Hematopoietic multipotent progenitor cell treated with erythropoietin and hydrocortisone succinate and interleukin-3 and kit ligand, for 6 days (in vitro differentiated cells): ENCODE measurements at places on chromosomes 1 and 21.
A peak's percentile ranks its signal among the peaks of the same experiment; 100 is the strongest.

DNA sequence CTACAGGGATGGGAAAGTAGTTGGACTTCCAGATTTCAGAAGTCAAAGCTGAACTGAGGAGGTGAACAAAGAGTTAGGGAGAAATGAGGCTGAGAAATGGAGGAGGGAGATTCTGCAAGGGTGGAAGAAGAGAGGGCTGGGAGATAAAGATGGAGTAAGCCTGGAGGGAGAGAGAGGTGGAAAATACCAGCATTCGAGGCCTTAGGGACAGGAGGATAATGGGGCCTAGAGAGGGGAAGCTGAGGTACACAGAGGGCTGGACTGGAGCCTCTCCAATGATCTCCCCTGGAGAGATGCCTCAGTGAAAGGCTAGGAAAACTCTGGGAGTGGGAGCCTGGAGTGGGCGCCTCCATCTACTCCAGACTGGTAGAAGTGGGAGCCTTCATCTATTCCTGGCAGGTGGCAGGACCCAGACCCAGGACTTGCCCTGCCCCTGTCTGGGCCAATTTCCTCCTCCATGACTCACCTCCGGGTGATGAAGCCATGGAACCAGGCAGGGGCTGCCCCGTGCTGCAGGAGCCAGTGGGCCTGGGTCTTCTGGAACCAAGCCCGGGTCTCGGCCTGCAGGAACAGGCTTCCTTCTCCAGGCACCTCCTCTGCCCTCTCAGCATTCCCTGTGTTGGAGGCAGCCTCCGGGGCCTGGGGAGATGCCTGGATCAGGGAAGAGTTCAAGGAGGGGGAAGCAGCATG, 1.9 kb downstream of the SH2D2A start:
- DNase-seq = no peak

DNA sequence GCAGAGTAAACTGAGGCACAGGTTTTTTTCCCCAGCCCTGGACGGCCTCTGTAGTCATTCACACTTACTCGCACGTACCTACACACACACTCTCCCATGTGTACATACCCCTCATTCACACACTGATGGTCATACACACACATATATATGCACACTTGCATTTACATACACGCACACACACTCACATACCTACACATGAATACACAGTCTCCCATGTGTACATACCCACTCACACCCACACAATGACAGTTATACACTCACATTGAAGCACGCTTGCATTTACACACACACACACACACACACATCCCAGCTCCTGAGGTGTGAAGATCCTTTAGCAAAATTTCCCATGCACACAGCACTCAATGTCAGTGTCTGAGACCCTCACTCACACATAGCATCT, 766 bp upstream of the FAM131C start:
- DNase-seq = no peak

DNA sequence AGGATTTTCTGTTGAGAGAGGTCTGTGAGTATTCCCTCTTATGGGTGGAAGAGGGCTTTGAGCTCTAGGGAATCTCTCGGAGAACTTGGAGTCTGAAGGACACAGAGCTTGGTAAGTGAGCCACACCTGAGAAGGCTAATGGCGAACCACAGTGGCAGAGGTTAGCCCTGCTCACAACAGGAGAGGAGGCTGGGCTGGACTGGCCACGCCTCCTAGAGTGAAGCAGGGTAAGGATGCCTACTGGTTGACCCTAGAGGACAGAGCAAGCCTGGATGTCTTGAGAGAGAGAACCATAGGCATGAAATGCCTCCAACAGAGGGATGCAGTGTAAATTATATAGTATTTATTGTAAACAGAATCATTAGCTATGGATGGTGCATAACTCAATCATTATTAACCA, 232.6 kb downstream of the PCP4 start:
- no peak for DNase-seq

- DNase-seq = no peak
Measured at GRCh38 chr1:3884966-3885365, 15.1 kb downstream of the C1orf174 start.

- no peak for DNase-seq
Measured at GRCh38 chr21:22019766-22020165, 1021.6 kb downstream of the NCAM2 start.

GRCh38 chr1:27594564-27595510, 9.1 kb downstream of the AHDC1 start:
- DNase-seq = peak; percentile 48

DNA sequence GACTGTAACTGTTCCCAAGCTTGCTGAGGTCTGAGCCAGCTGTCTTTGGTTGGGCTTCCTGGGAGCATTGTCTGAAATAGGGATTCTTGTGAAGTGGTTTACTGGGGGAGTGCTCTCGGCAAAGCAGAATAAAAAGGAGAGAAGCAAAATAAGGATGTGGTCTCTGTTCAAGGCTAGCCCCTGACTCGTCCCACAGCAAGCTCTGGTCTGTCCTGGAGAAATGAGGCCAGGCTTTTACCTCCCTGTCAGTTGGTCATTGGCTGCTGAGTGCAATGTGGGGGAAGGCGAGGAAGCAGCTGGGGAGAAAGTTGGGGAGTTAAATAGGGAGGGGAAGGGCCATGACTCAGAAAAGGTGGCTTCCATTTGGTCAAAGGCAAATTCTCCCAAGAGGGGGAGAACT, 303.9 kb upstream of the DUSP10 start:
- no peak for DNase-seq

GRCh38 chr1:145837656-145838055, 7.8 kb upstream of the NUDT17 start:
- no peak for DNase-seq

DNA sequence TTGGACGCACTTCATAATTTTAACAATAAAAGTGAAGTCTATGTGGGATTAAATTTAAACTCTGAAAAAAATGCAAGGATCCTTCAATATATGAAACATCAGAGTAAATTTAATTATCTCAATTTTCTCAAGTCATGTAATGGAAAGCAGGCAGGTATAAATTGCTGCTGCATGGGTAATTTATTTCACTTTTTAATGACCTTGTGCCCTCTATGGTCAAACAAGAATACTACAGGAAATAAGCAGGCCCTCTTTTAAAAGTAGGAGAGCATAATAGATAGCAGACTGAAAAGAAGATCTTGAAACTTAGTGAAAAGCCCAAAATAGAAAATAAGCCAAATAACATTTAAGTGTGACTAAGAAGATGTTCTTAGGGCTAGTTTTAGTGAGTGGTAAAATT, 22.9 kb downstream of the BCAS2 start:
- DNase-seq = peak; percentile 70

DNA sequence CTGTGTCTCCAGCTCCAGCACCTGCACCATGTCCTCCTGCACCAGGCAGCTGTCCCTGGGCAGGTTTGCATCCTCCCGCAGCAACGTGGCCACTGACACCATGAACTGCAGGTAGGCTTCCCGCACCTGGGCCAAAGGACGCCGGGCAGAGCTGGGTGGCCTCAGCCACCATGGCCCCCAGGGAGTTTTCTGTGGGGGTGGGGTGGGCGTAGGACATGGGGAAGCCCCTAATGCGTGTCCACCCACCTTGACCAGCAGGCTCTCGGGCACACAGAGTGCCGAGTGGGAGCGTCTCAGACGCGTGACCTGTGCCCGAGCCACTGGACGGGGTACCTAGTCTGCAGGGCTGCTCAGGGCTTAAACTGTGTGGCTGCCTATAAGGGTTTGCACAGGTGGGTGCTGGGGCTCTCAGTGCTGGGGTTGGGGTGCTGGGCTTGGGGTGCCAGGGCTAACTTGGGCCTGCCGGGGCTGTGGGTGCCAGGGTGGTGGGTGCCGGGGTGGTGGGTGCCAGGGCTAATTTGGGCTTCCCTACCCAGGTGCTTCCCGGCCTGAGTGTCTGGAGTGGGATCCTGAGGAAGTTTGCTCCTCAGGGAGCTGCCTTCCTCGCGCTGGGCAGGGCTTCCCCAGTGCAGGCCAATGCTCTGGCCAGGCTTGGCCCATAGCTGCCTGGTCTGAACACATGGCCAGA, 17.7 kb downstream of the PRXL2B start:
- no peak for DNase-seq

DNA sequence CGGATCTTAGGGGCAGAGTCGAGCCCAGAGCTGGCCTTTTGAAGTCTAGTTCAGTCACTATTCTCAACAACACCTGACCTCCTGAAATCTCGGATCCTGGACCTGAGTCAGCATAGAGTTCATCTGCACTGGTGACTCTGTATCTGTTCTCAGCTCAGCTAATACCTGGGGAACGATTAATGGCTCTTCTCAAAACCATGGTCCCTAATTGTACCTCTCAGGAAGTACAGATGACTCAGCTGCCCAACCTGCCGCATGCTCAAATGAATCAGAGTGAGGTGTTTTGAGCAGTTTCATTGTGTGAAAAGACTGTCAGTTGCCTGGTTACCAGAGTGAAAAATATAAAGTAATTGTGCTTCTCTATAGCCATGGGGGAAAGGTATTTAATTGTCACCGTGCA, 89.2 kb downstream of the SLC35F3 start:
- no peak for DNase-seq

DNA sequence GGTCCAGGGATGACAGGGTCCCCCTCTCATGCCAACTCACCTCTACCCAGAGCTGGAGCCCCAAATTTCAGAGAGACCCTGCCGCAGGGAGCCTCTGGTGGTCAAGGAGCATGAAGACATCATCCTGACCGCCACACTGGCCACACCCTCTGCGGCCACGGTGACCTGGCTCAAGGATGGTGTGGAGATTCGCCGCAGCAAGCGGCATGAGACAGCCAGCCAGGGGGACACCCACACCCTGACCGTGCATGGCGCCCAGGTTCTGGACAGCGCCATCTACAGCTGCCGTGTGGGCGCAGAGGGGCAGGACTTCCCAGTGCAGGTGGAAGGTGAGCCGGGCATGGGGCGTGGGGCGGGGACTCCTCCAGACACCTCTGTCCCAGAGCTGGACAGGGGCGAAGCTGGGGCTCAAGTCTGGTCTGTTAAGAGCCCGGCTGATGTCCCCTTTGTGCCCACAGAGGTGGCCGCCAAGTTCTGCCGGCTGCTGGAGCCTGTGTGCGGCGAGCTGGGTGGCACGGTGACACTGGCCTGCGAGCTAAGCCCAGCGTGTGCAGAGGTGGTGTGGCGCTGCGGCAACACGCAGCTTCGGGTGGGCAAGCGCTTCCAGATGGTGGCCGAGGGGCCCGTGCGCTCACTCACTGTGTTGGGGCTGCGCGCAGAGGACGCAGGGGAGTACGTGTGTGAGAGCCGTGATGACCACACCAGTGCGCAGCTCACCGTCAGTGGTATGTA, 66.0 kb downstream of the OBSCN start:
- no peak for DNase-seq

GRCh38 chr1:40404670-40405462, 31.3 kb downstream of the SMAP2 start:
- peak; percentile 83 for DNase-seq

GRCh38 chr1:169024800-169025271, 81.7 kb upstream of the ATP1B1 start:
- no peak for DNase-seq

- DNase-seq = no peak
Measured at GRCh38 chr21:44918107-44918470, 2.6 kb downstream of the ITGB2 start.

DNA sequence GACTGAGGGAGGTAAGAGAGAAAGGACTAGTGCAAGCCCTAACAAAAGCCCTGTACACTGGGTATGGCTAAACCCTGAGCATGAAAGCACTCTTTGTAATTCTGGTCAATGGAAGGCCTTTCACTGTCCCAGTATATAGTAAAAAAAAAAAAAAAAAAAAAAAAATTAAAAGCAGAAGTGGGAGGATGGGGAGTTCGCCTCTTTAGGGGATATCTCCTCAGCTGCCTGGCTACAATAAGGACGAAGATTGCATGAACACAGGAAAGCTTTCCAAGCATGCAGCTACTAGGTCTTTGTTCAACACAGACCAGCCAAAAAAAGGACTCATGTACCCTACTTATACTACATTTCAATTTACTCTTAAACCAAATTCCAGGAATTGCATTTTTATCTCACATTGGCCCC, 59.1 kb downstream of the EIF4G3 start:
- peak; percentile 65 for DNase-seq

DNA sequence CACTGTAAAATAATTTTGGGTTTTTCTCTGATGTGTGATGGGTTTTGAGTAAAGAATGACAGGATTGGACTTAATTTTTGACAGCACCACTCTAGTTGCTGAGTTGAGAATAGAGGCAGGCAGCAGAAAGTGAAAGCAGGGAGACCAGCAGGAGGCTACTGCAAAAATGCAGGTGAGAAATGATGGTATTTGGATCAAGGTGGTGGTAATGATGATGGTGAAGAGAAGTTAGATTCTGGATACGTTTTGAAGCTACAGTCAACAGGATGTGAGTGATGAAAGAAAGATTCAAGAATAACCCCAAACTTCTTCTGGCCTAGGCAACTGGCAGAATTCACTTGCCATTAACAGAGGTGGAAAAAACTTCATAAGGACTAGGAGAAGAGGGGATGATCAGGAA, 14.8 kb upstream of the AK5 start:
- no peak for DNase-seq

DNA sequence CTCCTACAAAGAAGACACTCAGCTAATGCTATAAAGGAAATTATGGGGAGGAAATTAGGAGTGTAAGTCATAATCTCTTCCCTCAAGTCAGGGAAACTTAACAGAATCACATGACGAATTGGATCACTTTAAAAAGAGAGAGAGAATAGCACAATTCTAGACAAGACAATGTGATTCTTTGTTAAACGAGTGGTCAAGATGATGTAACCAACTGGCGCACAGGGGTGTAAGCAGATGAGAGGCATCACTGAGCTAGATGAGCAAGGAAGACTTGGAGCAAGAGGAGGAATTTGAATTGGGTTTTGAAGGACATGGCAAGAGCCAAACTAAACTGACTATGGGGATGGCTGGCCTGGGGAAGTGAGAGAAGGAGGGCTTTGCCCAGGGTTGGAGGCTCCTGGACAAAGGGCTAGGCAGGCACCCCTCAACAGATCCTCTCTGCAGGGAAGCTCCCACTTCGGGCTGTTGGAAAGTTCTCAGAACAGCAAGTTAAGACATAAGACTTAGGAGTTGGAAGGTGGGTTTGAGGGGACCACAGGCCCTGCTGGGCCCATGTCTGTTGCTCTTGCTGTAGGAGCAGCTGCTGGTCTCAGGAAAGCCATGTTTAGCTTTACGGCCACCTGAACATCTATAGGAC, 123.9 kb upstream of the GRIK3 start:
- DNase-seq = no peak

GRCh38 chr1:119873135-119874015, 22.9 kb downstream of the ADAM30 start:
- peak; percentile 46 for DNase-seq

GRCh38 chr1:197106869-197107268, 39.6 kb downstream of the ASPM start:
- DNase-seq = peak; percentile 12

GRCh38 chr1:156623946-156624813, 5.0 kb downstream of the HAPLN2 start:
- DNase-seq = peak; percentile 81

GRCh38 chr1:90434460-90434859, 282.6 kb downstream of the BARHL2 start:
- peak; percentile 13 for DNase-seq

- peak; percentile 46 for DNase-seq
Measured at GRCh38 chr21:26717146-26717739, 128.0 kb downstream of the ADAMTS1 start.
